ENCODE measurements at places on chromosomes 12 and 14.

- DNase-seq, result peak; percentile 58
These were observed 3.6 kb upstream of the ARID2 start for GRCh38 chr12:45725631-45726602.

- DNase-seq, result no peak
These were observed 243.3 kb upstream of the CRY1 start for GRCh38 chr12:107336695-107337094.

- DNase-seq, result no peak
These were observed 1.7 kb upstream of the CLEC4C start for GRCh38 chr12:7748852-7749251.

DNA sequence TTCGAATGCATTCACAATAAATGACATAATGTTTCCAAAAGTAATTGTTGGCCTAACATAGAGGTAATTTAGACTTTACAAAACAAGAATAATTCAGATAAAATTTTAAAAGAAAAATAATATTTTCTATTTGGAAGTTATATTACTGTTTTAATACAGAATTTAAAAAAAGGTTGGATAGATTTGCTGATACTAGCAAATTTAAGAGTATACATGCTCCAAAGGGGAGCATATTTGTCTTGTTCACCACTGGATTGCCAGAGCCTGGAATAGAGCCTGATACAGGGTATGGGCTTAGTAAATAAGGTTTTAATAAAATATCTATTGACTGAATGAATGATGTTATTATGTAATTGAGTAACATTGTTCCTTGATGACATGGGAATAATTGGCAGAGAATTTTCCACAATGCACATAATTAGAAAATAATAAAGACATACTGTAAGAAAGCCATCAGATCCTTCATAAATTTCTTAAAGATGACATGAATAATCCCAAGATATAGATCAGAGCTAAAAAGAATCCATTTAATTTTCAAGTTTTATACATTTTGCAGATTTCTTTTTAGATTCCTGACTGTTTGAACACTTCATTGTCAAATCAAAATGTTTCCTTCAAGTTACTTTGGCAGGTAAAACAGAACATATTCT lies 305.3 kb downstream of the SLC6A15 start:
- DNase-seq, result no peak

DNA sequence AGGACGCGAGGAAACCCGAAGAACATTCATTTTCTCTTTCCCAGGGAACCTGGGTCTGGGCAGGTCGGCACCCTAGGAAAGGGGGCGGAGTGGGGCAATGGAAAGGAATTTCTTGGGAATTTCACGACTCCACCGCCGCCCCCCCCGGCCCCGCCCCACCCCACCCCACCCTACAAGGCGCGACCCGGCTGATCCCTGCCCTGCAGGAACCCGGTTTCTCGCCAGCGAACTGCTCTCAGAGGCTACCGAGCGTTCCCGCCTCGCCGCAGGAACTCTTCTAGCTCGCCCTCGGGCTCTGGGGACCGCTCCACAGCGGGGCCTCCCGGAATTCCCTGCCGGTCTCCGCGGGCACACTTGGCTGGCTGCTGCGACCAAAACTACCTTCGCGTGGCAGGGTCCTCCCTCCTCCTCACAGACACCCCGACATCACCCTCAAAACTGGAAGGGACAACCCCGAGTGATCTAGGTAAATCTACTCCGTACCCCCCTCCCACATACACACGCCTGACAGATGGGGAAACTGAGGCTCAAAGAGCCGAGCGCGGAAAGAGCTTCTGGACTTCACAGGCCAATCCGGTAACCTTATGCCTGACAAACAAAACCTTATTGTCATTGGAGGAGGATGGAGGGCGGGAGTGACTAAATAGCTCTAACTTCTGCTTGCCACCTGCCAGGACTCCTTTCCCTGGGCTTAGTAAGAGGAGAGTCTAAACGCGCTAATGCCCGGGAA lies 785 bp upstream of the ACTN1 start:
- no peak for DNase-seq

DNA sequence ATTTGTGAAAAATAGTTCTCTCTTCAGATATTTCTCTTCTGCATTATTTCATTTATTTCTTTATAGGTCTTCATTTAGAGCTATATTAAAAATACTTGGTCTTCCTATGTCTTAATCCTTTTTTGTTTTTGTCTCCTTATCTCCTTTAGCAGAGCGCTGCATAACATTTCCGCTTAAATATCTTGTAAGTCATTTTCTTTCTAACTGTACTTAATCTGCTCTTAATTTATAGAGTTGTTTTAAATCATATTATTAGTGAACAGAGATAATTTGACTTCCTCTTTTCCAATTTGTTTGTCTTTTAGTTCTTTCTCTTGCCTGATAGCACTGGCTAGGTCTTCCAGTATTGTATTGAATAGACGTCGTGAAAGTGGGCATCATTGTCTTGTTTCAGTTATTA lies 18.0 kb downstream of the LUM start:
- no peak for DNase-seq

- no peak for DNase-seq
These were observed 10.7 kb upstream of the TCL1B start for GRCh38 chr14:95675486-95675885.

GRCh38 chr14:66974397-66975025 lies 214.7 kb upstream of the GARIN2 start:
- no peak for DNase-seq

DNA sequence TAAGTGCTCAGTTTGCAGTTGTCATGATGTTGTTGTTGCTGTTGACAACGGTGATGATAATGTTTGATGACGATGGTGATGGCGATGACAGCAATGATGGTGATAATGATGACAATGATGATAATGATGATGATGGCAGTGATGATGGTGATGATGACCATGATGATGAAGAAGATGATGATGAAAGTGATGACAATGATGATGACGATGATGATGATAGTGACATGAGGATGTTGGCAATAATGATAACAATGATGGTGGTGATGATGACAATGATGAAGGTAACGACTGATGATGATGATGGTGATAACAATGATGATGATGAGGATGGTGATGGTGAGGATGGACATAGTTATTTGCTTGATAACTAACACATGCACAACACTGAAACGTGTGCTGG lies 778.5 kb downstream of the VRK1 start:
- no peak for DNase-seq

DNA sequence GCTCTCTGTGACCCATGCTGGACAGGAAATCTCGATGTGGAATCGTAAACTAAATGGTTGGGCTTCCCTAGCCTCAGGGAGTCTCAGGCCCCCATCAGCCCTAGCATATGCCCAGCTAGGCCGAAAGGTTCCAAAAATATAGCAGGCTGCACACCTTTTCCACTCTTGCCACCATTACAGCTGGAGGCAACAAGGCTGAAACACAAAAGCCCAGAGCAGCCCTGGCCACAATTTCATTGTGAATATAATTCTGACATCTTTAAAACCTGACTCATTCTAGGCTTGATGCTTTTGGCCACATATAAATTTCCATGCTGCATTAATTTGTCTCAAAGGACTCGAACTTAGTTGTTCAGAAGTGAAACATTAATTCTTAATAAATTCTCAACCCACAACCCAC lies 382.2 kb downstream of the GRIN2B start:
- no peak for DNase-seq

GRCh38 chr12:116547955-116548501 lies 11.2 kb upstream of the MAP1LC3B2 start:
- no peak for DNase-seq

- no peak for DNase-seq
These were observed 15.2 kb upstream of the FBXO34 start for GRCh38 chr14:55255979-55256378.

DNA sequence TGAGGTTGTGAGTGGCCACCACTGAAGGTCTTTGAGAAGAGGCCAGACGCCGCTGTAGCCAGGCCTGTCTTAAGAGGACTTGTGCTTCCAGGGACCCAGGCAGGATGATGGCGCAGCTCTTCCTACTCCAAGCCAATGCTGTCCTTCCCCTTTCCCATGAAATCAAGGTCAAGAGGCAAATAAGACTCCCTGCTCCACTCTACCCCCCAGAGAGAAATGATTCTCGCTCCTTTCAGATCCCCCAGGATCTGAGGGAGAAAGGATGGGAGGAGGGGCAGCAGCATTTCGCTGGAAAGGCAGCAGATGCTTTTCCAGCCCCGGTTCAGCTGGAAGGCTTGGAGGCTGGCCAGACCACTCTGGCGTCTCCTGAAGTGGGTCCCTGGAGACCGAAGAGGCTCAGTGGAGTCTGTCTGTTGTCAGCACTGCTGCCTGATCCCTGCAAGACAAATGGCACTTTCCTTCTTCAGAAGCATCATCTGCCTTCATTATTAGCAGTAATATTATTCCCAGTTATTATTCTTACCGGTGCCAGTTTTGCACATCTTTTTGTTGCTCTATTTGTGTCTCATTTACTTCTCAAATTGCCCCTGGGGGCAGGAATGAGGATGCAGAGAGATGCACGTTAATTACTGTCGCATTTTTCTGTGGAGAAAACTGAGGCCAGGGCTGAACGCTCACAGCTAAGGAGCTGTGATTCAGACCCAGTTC lies 51.4 kb downstream of the C14orf132 start:
- DNase-seq, result no peak

- no peak for DNase-seq
These were observed 43.6 kb downstream of the IRF2BPL start for GRCh38 chr14:76984787-76985375.
